ENCODE measurements at places on chromosomes 3 and 15.

- DNase-seq: no peak
Observed at GRCh38 chr3:67654844-67655177, 399 bp upstream of the SUCLG2 start.

DNA sequence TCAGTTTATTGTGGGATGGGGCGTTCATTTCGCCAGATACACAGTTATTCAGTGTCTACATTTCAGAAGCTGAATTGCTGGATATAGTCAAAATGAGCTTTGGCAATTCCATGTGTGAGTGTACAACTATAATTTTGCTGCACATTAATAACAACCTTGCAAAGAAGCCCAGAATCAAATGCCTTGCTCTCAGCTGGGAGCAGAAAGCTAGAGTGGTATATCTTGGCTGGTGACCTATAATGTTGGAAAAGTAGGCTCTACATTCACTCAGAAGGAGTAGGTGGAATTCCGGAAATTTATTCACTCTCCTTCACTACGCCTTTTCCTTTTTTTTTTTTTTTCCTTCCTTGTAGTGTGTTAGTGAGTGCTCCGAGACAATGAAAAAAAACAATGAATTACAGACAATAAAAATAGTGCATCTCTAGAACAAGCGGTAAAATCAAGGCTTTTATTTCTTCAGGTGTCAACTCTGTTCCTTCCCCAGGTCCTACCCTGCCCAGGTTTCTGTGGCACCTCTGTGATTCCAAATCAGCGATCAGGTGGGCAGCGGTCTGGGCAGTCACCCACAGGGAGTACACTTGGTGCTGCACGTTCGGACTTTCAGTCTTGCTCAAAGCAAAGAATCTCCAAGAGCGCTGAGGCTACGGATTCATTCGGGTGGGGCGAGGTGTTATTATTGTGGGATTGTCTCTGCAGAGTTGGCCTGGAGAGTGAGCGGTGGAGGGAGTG, 910 bp upstream of the ARPP21 start:
- no peak for DNase-seq

DNA sequence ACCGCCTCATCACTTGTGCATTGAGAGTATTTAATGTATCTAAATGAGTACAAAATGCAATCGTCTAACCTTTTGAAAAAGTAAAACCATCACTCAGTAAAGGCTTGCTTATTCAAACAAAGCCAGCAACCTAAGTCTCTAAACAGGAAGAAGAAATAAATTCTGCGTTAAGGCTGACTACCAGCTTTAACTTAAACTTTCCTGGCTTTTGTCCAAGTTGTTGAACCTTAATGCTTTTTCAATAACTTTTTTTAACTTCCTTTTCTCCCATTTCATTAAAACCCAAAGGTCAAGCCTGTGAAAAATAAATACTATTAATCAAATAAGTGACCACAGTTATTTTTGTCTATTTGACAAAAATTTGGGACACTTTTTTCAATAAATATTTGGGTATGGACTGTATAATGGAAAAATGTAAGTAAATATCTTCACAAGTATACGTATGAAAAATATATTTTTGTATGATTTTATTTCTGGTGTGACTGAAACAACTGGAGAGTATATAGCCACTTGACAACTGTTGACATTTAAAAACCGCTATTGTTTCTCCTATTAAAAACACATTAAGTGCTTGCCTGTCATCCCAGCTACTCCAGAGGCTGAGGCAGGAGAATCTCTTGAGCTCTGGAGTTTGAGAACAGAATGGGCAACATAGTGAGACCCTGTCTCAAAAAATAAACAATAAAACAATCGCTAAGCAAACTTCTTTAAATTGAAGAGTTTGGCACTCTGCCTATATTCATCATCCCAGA, 2.9 kb downstream of the KLHL24 start:
- DNase-seq: no peak

- DNase-seq: no peak
Observed at GRCh38 chr15:85860394-85861161, 65.9 kb upstream of the KLHL25 start.

DNA sequence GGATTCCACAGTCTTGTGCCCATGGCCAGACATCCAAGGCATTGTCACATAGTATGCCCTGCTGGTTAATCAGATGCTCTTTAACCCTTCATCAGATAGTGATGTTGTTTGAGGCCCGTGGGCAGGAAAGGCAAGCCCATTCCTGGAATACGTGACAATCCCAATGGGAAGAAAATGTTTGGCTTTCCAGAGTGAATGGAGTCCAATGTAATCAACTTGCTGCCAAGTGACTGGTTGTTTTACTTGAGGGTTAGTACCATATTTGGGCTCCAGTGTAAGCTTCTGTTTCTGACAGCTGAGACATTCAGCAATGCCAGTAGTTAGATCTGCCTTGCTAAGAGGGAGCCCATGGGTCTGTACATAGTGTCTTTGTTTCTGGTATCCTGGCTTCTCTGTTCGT, 31.3 kb downstream of the RPL39L start:
- DNase-seq: no peak

- DNase-seq: peak; percentile 83
Observed at GRCh38 chr15:67101911-67102598, 36.7 kb downstream of the SMAD3 start.

GRCh38 chr3:46876313-46877300, 914 bp upstream of the PTH1R start:
- DNase-seq: no peak

DNA sequence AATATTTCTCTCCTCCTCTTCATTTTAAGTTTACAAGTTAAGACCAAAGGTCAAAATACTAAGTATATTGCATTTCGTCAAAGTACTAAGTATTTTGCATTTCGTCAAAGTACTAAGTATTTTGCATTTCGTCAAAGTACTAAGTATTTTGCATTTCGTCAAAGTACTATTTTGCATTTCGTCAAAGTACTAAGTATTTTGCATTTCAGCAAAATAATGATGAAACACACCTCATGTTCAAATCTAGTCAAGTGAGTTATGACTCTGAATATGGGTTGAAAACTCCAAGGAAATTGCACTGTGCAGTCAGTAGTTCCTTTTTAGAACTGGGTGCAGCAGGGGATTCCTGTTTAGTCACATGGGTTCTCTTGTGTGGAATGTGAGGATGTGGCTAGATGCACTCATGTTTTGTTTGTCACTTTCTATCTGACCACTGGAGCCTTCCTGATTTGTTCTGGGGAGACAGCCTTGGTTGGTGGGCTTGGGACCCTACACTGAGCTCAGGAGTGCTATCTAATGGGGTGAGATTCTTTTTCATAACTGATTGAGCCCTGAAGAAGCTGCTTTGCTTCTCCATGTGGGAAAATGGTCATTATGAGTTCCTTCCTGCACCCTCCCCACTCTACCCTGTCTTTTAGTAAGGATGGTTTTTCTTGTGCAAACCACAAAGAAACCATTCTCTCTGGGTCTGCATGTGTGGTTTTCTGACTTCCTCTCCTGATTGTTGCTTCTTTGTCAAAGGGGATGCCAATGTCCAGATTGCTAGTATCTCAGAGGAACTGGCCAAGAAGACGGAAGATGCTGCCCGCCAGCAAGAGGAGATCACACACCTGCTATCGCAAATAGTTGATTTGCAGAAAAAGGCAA, 73.4 kb downstream of the CCK start:
- DNase-seq: peak; percentile 25

GRCh38 chr3:78728406-78729145, 1039.2 kb downstream of the ROBO1 start:
- DNase-seq: peak; percentile 70

DNA sequence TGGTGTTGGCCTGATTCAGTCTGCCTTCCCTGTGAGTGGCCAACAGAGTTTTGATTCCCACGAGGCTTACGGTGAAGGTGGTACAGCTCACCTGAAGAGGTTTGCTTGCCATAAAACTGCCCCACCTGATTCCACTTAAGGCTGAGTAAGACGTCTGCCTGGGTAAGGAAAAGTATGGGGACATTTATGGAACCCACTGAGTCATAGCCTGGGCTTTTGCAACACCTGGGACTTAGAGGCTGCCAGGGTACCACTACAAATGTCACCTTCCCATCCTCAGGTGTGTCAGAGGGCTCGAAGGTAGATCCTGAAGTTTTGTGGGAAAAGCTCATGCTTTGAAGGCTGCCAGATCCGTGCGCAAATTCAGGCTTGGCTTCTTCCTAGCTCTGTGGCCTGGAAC, 56.9 kb upstream of the SLCO2A1 start:
- DNase-seq: no peak

DNA sequence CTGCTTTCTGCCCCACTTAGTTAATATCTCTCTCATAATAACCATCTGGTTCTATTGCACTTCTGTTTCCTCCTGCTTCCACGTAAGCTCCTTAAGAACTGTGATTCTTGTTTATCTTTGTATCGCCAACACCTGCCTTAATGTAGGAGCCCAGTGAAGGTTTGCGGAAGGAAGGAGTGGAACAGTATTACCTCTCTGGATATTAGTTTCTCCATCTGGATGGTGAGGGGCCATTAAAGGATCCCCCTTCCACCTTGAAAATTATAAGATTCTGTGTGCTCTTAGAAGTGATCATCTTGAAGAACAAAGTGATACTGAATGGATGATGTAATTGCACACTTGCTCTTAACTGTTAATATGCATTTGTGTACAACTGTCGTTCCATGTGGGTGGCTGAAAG, 2.2 kb downstream of the CHRNA5 start:
- no peak for DNase-seq

DNA sequence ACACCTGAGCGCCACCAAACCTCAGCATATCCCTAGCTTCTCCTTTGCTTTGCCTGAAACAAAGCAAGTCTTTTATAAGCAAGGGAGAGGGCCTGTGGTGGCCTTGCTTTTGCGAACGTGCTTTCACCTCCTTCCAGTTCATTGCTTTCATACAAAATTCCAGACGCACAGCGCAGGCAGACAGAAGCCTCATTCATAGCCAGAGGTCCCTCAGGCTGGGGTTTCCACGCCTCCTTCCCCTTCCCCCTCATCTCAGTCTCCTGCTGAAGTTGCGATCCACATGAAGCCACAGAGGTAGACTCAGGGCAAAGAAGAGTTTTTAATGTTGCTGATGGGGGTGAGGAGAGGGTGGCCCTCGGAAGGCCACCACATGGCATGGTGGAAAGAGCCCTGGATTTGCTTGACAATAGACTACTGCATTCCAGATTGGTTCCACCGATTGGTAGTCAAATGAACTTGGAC, 59.4 kb upstream of the FLNB start:
- DNase-seq: no peak

- no peak for DNase-seq
Observed at GRCh38 chr3:58955308-58955707, 94.5 kb downstream of the CFAP20DC start.

- DNase-seq: no peak
Observed at GRCh38 chr15:78244893-78245292, 10.5 kb upstream of the ACSBG1 start.

DNA sequence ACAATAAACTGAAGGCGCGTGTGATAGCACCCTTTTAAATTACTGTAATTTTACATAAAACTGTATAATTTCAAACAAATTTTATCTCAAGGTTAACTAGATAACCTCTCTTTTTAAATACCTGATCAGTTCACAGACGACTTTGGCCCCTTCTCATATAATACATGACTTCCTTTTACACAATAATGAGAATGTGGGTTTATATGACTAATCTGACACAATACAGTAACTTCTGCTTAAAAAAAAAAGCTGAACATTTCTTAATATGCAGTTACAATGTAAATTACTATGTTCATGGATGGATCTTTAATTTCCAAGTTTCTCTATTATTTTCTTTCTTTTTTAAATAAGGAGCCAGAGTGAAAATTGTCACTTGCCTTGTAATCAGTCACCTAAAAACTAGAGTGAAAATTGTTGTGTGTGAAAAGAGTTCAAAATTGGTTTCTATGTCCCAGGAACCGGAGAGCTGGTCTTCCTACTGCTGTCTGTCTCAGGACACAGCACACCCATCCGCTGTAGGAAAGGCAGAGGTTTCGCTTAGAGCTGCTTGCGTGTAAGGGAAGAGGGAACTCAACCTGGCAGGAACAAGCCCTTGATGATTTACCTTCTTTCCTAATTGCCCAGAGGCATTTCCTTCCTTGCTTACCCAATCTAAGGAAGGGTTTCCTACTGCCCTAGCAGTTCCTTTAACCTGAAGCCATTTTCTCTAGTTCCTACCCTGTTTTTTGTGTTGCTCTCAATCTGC, 33.3 kb downstream of the PLD1 start:
- no peak for DNase-seq

DNA sequence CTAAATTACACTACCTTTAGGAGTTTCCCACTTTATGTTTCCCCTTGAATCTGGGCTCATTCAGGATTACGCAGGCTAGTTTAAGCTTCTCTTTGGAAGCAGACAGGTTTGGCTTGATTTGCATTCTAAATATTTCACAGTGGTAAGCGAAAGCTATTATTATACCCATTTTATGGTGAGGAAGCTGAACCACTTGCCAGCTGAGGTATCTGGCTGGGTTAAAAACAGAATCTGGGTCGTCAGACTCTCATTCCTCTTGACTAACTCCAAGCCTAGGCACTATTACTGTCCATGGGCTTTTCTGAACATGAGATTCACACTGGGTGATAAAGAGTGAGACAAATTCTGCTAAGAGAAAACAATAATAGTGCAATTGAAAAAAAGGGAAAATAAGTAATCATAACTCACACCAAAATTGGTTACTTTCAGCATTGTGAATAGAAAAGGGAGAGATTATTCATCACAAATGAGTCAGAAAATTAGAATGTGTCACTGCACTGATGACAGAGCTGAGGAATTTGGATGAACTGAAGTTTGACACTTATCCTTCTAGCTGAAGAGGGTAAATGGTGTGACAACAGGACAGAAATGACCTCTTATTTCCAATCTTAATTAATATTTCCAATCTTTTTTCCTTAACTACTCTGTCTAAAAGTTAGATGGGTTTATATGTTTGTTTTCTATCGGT, 211.3 kb downstream of the TIGIT start:
- DNase-seq: peak; percentile 29

DNA sequence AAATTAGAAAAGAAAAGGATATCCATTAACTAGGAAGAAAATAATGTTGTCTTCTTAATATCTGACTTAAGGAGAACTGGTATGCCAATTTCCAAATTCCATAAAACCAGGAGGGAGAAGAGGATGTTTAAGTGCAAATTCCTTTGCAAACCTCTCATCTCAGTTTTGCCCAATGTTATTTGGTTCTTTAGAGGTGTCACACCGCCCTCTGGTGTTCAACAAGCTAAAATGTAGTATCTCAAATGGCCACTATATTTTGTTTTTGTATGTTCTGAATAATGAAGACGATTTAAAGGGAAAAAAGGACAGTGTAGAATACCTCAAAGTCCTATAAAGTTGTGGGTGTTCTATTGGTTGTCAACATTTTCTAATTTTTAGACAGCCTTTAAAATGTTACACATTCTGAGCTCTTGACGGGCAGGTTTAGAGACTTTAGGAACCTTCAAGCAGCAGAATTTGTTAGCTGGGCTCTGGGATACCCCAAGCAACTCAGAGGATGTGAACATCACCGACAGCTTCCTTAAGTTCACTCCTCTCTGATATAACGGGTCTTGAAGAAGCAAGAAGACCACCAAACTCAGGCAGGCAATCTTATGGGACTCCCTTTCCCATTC, 458.3 kb downstream of the MFSD1 start:
- DNase-seq: peak; percentile 84

GRCh38 chr3:23667536-23668429, 138.0 kb upstream of the UBE2E1 start:
- DNase-seq: no peak
